ENCODE measurements at places on chromosomes 12 and 14.

- no peak for DNase-seq
Observed at GRCh38 chr12:2586156-2587038, 208.4 kb upstream of the FKBP4 start.

GRCh38 chr14:101088395-101088667 lies 184.8 kb upstream of the RTL1 start:
- no peak for DNase-seq

DNA sequence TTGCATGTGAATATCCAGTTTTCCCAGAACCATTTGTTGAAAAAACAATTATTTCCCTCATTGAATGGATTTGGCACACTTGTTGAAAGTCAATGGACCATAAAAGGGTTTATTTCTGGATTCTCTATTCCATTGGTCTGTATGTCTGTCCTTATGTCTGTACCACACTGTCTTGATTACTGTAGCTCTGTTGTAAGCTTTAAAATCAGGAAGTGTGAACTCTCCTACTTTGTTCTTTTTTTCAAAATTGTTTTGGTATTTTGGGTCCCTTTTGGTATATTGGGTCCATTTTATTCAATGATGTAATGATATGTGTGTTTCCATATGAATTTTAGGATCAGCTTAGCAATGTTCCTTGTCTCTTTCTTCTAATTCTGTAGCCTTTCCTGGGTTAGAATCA lies 64.8 kb downstream of the PPP2R5C start:
- DNase-seq, result no peak

DNA sequence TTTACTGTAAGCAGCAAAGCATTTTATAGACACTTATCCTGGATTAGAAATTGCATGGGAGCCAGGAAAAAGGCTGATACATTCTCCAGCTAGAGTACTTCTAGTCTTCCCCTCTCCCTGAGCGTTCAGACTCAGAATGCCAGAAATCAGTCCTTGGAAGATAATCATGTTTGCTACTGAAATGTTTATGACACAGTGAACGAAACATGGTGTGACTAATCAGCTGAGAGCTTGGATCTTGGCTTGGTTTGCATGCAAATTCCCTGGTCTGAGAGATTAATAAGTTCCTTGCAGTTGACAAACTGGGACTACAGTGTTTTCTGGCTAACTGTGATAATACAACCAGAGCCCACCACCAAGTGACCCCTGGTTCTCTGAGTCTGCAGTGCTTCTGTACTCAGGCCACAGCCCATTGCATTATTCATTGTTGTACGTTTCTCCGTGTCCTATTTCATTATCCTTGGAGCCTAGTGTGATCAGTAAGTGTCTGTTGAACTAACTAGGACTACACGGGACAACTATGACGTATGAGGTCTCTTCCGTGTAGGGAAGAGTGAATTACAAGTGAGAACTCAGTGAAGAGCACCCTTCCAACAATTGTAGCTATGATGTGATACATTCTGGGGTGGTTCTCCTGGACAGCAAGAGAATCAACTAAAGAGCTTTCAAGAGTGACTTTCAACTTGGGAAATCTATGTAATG lies 34.6 kb upstream of the EVL start:
- DNase-seq, result no peak

- no peak for DNase-seq
Observed at GRCh38 chr14:104972301-104973134, 5.7 kb downstream of the AHNAK2 start.

GRCh38 chr12:111330800-111331752 lies 37.8 kb downstream of the PHETA1 start:
- DNase-seq, result no peak

DNA sequence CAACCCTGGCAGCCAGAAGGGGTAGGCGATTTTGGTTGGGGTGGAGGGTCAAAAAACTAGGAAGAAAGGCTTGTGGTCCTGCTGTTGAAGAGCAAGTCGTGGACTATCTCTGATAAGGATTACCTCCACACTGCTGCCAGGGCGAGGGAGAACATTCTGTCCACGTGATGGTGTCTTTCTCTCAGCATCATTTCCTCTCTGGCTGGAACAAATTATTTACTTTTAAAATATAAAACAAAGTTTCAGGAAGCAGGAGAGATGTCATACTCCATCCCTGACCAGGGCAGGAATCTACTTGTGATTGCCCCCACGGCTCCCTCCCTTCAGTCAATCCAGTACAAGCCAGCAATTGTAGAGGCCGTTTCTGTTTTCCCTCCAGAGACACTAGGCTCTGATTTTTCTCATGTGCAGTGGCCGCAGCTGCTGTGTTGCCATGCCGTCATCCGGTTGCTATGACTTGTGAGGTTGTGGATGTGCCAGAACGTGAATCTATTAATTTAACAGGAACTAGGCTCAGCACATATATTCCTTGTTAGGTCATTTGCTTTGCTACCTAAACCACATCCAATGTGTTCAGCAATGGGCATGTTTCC lies 61.5 kb upstream of the PTGR2 start:
- no peak for DNase-seq

DNA sequence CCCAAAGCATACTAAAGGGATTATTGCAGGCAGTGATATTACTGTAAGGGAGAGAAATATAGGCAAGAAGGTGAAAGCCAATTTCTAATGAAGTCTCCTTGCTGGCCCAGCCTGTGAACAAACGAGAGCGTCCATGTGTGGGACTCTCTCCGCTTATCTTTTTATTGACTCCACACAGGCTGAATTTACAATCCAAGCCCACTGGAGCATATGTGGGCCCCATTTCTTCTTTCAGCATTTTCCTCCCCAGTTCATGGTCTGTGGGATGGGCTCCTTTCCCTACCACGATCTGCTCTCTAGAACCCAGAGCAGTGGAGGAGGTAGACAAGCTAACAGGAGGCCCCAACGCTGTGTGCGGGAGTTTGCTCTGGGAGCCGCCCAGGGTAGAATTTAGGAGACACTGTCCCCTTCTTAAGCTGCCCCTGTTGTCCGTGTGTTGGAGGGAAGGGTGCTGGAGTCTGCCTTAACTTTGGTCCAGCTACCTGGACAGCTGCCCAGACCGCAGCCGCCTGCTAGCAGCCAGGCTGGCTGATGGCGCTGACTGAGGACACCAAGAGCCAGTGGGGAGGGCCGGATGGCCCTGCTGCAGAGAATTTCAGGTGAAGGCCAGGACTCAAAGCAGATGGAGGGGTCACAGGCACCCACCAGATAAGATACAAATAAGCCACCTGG lies 3.2 kb upstream of the HOXC11 start:
- DNase-seq, result no peak

- no peak for DNase-seq
Observed at GRCh38 chr14:102230481-102231210, 74.3 kb downstream of the MOK start.

- no peak for DNase-seq
Observed at GRCh38 chr14:34580381-34580780, 40.9 kb upstream of the EAPP start.

DNA sequence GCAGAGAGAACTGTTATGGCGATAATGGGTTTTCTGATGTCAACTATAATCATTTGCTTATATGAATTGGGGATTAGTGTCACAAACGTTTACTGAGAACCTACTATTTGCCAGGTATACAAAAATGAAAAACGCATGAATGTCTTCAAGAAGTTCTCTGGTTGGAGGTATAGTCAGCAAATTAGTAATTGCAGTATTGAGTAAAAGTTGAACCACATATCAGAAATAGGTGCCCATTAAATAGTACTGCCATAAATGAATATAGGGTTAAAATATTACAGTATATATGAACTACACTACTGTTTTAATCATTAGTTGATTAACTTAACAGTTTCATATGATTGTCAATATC lies 60.0 kb downstream of the PTPRB start:
- no peak for DNase-seq

- DNase-seq, result no peak
Observed at GRCh38 chr14:96145116-96145864, 59.3 kb upstream of the BDKRB2 start.

DNA sequence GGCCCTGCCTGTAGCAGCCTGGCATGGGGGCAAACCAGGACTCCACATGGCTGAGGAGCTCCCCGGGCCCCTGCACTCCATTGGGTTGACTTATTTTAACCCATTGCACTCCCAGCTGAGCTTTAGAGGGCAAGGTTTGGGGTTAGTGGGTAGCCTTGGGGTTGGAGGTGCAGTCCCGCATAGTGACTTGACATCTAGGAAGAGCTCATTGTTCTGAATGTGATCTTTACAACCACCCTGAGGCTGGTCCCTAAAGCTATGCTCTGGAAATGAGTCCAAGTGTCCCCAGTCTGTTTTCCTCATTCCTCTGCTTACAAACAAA lies 36.4 kb downstream of the NFKBIA start:
- no peak for DNase-seq

DNA sequence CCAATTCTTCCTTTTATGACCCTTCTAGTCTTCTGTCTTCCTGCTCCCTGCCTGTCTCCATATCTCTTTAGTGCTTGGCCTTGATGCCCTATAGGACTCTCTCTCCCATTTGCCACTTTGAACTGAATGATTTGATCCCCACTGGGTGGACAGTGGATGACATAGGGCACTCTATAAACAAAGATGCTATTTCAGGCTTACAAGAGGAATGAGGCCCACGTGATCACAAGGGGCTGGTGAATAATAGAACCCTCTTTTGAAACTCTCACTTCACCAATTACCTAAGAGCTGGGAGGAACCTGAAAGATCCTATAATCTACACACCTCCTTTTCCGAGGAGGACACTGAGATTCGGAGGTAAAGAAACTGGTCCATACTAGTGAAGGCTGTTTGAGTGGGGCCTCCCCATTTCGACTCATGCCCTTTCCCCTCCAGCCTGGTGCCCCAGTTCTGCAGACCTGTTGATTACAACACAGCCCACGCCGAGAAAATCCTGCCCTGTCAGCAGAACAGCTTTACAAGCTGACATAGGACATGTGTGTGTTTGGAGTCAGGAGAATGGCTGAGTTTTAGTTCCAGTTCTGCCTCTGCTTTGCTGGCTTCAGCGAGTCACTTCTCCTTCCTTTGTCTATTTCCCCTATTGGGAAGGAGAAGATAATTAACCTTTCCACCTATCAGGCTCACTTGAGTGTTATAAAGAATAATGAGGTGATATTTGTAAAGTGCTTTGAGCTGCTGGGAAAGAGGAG lies 400.3 kb downstream of the ZFP36L1 start:
- no peak for DNase-seq

DNA sequence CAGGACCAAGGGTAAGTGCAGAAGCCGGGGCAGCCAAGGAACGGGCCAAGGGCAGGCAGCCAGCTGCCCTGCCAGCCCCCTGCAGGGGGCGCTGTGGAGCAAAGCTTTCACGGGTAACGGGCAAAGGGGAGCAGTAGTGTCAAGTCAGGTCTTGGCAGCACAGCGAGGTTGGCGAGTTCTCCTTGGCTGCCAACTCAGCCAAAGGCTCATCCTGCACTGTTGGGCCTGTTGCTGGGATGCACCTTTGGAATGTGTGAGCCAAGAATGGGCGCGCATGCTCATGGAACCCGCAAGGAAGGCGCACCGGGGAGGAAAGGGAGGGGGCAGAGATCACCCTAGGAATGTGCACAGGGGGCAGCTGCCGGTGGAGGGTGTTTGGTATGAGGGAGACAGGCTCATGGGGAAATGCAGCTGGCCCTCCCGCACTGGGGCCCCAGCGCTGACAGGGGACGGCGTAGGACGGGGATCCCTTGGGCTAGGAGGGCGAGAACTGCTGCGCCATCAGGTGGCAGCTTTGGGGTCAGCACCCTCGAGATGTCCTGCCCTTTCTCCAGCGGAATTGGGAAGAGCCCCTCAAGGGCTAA lies 138.0 kb downstream of the ASCL4 start:
- DNase-seq, result no peak

- no peak for DNase-seq
Observed at GRCh38 chr12:126784328-126784921, 1482.5 kb upstream of the TMEM132C start.

DNA sequence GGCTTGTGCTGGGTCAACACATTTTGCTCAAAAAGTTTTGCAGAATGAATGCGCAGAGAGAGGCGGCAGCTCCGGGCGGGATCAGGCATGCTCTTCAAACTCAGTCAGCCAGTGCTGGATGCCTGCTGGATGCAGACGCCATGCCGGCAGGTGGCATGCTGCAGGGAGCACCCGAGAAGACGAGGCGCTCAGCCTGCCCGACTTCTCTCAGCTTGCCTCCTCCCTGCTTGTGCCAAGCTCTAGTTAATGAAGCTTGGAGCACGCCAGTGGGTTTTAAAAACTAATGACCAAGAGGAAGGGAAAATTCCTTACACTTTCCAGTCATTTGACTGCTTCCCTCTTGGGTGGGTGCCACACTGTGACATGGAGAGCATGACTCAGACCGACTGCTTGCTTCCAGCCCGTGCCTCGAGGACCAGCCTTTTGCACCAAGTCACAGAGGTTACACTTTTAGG lies 39.8 kb downstream of the SLC24A4 start:
- DNase-seq, result no peak

DNA sequence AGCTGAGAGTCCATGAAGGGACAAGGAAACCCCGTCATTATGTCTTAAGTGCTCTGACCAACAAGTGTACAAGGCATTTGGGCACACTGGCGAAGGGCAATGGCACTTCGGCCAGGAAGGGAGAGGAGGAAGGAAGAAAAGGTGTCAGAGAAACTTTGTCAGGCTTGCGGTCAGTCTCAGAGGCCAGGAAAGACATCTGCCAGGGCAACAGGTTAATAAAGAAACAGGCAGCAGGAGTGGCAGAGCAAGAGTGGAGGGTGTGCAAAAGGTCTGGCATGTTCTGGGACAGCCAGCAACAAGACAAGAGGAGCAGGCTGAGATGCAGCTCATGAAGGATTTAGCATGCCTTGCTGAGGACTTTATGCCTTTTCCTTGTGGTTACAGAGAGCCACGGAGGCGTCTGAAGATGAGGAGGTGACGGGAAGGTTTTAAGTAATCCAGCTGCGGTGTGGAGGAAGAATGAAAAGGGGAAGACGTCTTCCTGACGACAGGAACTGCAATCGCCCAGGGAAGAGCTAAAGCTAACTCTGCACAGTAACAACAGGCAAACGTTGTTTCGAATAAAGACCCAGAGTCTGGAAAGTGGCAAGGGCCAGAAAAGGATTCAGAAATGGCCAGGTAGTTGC lies 13.1 kb downstream of the APPL2 start:
- DNase-seq, result no peak

DNA sequence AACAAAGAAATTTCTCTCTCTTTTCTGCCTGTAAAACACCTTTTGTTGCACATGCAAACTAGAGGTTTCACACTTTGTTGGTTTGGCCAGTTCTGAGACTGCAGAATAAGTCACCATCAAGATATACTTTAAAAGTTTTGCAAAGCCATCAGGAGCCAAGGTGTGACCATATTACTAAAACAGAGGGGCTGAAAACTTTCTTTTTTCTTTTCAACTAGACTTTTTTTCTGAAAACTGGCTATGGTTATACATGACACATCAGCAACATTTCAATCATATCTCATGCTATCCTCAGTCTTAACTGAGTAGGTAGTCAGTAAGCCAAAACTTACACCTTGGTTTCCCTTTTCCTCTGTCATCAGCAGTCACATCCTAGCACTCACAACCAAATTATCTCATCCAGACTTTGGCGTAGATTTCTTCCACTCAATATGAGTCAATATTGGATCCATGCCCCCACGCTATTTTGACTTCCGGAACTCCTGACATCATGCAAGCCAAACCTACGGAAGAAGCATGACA lies 4.1 kb upstream of the IFNG start:
- no peak for DNase-seq

- no peak for DNase-seq
Observed at GRCh38 chr14:89576145-89576927, 159.3 kb upstream of the FOXN3 start.

- DNase-seq, result no peak
Observed at GRCh38 chr12:99232324-99232723, 415.2 kb upstream of the GARIN6 start.

- no peak for DNase-seq
Observed at GRCh38 chr12:9808504-9808903, 18.8 kb upstream of the KLRF1 start.

Data from stimulated activated CD8-positive, alpha-beta memory T cell treated with anti-CD3 and anti-CD28 coated beads, Interleukin-4, amount 100 ng/mL, for 4 hours (primary cell).